AG08395 (cell line): ENCODE measurements at places on chromosomes 5 and 9.

- DNase-seq, result no peak
Observed at GRCh38 chr5:128424646-128425045, 113.4 kb downstream of the FBN2 start.

DNA sequence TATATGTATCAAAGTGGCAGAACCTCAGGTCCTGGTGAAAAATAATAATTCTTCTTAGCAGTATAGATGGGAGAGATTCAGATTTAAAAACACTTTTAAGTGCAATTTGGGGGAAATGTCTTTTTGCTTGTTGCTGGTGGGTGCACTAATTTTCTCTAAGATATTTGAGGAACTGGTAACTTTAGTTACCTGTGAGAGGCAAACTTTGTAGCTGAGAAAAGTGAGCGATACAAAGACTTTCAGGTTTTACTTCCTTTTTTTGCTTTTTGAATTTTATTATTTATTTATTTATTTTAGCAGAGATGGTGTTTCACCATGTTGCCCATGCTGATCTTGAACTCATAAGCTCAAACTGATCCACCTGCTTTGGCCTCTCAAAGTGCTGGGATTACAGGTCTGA is 303.1 kb upstream of the PTGER4 start:
- DNase-seq, result no peak

DNA sequence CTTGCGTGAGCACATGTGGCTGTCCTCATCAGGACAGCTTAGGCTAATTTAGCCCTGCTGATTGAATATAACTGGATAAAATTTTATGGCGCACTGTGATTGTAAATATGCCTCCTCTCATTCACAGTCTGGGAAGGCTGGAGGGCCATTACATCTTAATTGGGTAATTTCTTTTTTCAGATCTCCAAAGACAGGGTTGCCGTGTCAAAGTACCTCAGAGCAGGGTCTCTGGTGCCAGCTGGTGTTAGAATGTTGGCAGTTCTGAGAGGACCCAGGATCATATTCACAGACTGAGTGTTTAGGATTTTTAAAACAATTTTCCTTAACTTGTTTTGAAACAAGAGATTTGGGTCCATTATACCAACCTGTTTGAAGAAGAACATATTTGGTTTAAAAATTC is 455.7 kb upstream of the TLE4 start:
- DNase-seq, result no peak

GRCh38 chr9:116944714-116945534 is 257.8 kb downstream of the TRIM32 start:
- no peak for DNase-seq

- DNase-seq, result peak; percentile 12
Observed at GRCh38 chr5:95986001-95986400, 24.4 kb upstream of the ELL2 start.

- no peak for DNase-seq
Observed at GRCh38 chr9:100534401-100534800, 43.5 kb upstream of the CAVIN4 start.

DNA sequence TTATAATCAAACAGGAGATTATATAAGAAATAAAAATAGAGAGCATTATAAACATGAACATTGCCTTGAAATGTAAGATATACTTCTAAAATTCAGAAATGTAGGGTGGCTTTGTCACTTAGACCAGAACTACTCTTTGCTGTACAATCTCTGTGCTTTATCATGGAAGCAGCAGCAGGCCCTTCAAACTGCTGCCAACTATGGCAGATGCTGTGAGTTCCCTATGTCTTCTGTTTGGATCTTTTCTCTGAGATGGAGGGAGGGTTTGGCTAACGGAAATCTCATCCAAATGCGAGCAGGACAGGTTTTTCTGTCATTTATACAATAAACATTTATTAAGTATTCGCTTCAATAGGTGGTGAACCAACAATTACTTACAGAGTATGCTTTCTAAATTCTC is 34.8 kb upstream of the RICTOR start:
- no peak for DNase-seq
